ENCODE measurements at places on chromosomes 5 and 9.

GRCh38 chr9:27053369-27054022 is 48.0 kb upstream of the LRRC19 start:
- no peak for DNase-seq

DNA sequence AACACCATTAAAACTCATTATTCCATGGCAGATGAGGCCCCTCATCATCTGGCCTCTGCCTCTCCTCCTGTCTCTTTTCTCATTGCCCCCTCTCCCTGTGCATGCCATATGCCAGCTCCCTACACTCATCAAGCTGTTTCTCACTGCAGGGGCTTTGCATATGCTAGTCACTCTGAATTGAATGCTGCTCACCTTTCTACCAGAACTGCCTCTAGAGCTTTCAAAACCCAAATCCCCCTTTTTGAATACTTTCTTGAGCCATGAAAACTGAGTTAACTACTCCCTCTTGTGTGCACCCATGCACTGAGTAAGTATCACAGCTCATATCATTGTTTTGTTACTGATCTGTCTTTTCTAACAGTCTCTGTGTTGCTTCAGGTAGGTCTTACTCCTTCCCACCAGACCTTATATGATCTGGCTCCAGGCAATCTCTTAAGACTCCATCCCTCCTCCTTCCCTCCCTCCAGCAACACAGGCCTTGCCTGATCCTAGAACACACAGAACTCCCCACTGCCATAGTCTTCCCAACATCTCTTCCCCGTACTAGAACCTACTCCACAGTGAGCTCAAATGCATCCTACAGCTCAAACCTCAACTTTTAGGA is 60.5 kb downstream of the ASTN2 start:
- peak; percentile 36 for DNase-seq

- DNase-seq, result no peak
These were observed 124.0 kb downstream of the GNAQ start for GRCh38 chr9:77907585-77907984.

DNA sequence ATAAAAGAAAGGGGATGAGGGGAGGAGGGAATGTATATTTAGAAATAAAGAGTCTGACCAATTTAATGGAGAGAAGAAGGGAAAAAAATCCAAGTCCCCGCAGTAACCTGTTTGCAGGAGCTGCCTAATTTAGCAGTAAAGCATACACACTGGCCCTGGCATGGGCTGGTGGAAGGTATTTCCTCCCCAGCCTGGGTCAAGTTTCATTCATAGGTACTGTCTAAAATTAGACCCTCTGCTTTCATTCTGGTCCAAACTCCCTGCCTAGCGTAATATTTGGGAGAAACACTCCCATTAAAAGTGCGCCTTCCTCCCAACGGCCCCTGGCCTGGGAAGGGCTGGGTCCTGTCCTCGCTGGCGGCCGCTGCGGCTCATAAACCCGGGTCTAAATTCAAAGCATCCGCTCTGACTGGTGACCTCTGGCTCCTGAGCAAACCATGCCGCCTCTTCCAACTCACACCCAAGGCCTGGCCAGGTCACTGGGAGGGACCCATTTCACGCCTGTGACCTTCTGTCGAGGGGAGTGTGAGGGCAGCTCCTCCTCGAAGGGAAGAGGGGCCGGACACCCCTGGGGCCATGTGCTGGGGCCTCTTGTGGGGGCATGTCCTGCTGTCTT is 123.2 kb downstream of the FGF18 start:
- DNase-seq, result no peak

- DNase-seq, result no peak
These were observed 8.9 kb upstream of the RAB14 start for GRCh38 chr9:121210536-121210935.

- DNase-seq, result no peak
These were observed 54.6 kb upstream of the ECM2 start for GRCh38 chr9:92590377-92590776.

DNA sequence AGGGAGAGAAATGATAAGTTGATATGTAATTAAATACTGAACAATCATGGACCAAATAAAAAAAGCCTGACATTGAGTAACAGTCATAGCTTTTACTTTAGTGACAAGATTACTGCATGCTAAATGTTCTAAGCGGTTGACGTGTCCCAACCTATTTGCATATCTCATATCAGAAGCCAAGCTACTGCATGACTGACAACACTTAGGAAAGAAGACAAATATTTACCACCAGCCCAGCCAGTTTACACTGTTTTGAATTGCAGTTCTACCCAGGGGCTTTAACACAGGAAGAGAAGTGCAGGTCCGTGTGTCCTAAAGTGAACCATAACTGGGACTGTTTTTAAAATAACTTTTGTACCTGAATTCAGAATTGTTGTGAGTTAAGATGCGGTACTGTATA is 219.9 kb downstream of the PRDM9 start:
- no peak for DNase-seq

- DNase-seq, result no peak
These were observed 8.5 kb downstream of the HMHB1 start for GRCh38 chr5:143820451-143820850.

All from WERI-Rb-1 (cell line).